B cell (primary cell): ENCODE measurements at places on chromosomes 12 and 14. TPM values are rescaled to one million over a fixed set of nuclear protein-coding genes. Genes with fewer than 3 reads are reported as not detected.

The SLCO1C1 gene
- total RNA-seq, result not detected in 2 replicates

The HOXC12 gene
- total RNA-seq, result not detected in 2 replicates

- no peak for DNase-seq
- no peaks in the 10 kb centered on the region for H3K27me3 ChIP-seq
- H3K4me3 ChIP-seq, result no peak overlapping the region
- no peak overlapping the region for H3K27ac ChIP-seq
Measured at GRCh38 chr12:68324531-68324930, 7.6 kb downstream of the MDM1 start.

DNA sequence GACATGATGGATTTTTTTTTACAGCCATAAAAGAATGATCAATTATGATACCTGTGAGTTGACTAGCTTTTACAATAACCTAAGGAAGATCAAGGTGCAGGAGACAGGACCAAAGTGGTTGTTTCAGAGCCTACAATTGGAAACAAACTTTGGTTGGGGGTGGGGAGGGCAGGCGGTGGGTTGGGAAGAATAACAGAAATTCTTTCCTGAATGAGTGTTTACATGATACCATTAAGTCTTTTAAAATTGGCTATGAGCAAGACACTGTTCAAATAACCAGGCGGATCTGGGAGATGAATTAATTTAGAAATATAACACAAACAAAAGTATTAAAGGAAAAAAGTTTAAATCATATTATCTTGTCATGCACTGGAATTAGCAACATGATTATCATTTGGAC, 7.2 kb downstream of the NFYB start:
- peaks cover 6% of the 10 kb centered on the region for H3K4me1 ChIP-seq
- H3K27ac ChIP-seq, result no peak overlapping the region
- H3K27me3 ChIP-seq, result no peaks in the 10 kb centered on the region
- DNase-seq, result no peak

DNA sequence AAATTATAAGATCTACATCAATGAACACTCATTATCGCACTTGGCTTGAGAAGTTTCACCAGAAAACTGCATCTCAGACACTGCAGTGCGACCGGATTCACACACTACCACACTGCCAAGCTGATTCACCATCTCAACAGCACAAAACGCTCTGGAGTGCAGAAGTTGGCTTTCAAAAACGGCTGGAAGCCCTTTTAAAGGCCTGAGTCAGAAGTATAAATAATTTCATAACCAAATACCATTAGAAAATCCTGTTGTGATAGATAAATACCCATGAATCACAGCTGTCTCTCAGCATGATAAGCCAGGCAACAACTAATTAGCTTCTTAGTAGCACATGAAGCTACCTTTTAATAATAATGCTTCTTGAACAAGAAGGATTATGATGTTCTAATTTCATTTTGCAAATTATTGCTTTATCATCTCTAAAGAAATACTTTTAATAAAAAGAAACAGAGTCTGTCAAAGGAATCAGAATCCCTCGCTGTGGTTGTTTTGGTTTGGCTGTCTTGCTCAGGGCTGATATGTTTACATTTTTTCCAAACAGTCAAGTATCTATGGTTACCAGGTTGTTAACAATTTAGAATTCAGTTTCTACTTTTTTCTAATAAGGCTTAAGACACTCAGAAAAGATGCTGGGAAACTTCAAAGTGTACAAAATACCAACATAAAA, 51.2 kb downstream of the SLC2A13 start:
- H3K27me3 ChIP-seq, result no peaks in the 10 kb centered on the region
- no peaks in the 10 kb centered on the region for H3K4me1 ChIP-seq
- H3K27ac ChIP-seq, result no peak overlapping the region
- H3K4me3 ChIP-seq, result no peak overlapping the region
- no peak for DNase-seq

DNA sequence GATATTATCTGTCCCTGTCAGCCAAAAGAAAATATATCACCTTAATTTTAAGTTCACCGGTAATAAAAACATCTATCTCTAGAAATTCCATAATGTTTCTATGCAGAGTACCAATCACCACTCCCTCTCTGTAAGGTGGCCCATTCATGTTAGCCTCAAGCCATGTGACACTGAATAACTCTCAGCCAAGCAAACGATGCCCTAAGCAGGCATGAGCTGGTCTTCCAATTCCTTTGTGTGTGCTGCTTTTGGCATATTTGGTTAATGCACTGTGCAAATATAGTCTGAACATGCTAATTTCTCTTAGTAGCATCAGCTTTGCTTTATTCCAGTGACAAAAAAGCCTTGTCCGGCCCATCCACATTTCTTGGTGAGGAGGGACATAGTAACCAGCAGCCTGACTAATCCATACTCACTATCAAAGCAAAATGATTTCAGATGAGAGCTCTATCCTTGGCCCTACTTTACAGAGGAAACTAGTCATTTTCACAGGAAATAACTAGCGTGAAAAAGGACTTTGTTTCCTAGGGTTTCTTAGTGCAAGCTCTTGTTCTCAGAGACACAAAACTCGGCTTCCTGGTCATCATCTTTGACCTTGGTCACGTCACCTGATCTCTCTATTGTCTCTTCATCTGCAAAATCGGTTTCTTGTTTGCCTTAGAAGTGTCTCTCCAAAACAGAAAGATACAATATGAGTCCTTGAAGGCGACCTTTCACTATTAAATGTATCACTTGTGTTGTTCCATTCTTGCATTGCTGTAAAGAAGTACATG, 59.2 kb upstream of the RTRAF start:
- DNase-seq, result no peak
- no peaks in the 10 kb centered on the region for H3K27me3 ChIP-seq
- peaks cover 5% of the 10 kb centered on the region for H3K4me1 ChIP-seq
- no peak overlapping the region for H3K4me3 ChIP-seq
- H3K36me3 ChIP-seq, result peaks cover 1% of the 10 kb centered on the region
- H3K27ac ChIP-seq, result no peak overlapping the region
